ENCODE measurements at places on chromosomes 12 and 14.

DNA sequence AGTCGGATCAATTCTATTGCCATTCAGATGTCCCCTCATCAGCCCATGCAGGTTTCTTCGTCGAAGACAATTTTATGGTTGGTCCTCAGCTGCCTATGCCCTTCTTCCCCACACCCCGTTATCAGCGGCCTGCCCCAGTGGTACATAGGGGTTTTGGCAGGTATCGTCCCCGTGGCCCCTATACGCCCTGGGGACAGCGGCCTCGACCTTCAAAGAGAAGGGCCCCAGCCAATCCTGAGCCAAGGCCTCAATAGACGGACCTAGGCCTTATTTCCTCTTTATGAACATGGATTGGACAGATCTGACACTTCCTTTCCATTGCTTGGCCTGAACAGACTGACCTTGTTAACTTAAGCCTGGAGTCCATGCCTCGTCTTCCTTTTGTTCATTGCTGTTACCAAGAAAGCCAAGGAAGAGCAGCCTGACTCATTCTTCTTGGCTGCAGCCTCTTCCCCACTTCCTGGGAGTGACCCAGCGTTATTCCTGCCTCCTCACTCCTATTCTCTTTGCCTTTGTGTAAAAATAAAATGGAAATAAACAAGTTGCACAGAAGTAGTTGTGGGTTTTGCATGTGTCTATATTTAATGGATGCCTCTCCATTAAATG, 156.5 kb upstream of the AMIGO2 start:
- no peak for DNase-seq

- no peak for DNase-seq
These were observed 29.3 kb downstream of the PRKCH start for GRCh38 chr14:61350427-61351270.

DNA sequence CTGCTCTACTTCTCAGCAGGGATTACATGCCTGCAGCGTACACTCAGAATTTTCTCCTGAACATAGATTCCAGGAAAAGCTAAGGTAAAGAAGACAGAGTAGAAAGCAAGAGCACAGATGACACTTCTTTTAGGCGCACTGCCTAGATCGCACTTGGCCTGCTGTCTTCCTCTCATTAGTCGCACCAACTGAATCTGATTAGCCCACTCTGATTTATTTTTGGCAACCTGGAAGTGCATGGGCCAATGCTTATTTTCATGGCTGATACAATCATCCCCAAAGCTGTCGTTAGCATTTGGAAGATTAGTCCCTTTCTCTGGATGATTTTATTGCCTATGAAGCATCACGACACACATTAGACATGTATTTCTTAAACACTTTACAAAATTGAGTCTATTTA, 152.5 kb downstream of the PTPRO start:
- no peak for DNase-seq

DNA sequence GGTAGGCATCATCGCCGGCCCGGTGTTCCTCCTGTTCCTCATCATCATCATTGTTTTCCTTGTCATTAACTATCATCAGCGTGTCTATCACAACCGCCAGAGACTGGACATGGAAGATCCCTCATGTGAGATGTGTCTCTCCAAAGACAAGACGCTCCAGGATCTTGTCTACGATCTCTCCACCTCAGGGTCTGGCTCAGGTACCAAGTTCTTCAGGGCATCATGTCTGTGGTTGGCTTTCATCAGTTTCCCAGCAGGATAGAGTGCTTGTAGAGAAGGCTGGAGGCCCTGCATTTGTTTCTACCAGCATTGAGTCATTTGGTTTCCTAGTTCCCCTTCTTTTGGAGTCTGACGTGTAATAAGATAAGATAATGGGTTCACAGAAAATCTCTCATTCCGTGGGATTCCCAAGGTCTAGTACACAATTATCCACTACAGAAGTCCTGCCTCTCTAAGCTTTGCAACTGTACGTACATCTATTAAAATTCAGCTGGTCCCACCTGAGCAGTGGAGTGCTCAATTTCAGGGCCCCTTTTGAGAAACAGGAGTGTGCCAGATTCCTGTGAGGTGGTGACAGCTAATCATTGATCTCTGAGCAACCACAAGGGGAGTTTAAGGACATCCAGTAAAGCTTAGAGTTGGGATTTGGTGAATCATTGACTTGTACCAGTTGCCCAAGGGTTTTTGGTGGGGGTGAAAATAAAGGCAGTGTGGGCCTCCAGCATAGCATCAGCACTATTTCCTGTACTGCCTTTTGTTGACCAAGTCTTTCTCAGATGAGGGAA, 25.1 kb downstream of the ACVR1B start:
- DNase-seq: no peak

- no peak for DNase-seq
These were observed 433.8 kb downstream of the ADAMTS20 start for GRCh38 chr12:43118234-43118633.

- no peak for DNase-seq
These were observed 6.4 kb downstream of the MLXIP start for GRCh38 chr12:122084857-122085405.

DNA sequence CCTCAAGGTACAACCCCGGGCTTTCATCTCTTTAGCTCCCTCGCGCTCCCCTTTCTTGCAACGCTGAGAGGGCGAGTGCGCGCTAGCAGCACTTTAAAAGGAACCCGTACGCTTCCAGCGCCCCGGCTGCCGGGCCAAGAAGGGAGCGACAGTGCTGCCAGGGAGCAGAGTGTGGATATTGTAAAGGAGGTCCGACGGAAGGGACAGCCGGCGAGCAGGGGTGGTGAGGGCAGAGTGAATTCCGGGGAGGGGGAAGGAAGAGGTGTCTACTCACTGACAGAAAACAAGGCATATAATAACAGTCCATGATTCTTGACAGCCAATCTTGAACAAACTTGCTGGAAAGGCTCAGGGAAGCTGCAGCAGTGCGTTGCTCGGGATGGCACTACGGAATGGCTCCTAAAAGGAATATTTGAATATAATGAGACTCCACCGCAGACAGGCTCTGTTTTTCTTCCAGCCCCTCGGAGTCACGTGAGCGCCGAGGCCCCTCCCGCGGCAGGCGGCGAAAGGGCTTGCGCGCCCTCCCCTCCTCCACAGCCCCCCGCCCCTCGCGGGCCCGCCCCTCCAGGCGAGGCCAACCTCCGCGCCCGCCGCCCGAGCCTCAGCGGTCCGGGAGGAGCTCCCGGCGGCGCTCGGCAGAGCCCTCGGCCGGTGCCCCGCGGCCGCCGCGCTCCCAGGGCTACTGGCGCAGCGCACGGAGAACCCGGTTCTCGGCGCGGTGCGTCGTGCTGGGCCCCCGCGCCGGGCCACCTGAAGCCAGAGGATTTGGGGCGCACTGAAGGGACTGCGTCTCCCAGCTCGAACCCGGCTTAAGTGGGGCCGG, 3.4 kb downstream of the BMP4 start:
- DNase-seq: no peak

- DNase-seq: no peak
These were observed 47.2 kb downstream of the SPPL3 start for GRCh38 chr12:120856980-120857379.

GRCh38 chr12:76569685-76570604, 10.4 kb upstream of the OSBPL8 start:
- no peak for DNase-seq

DNA sequence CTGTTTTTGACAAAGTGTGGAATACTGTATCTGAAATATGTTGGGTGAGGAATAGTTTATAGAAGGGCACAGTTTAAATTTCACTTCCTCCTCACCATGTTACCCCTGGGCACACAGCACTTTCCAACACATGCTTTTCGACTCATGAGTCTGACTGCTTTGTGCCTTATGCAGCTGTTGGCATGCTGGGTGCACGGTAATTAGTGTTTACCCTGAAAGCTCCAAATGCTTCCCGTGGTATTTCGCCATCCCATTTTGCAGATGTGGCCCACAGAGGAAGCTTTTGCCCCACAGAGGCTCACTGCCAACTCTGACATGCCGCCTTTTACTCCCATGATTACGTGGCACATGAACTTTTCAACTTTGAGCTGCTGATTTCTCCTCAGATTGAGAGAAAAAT, 168.6 kb downstream of the PRKCH start:
- no peak for DNase-seq

- no peak for DNase-seq
These were observed 12.9 kb downstream of the BCL2L14 start for GRCh38 chr12:12083688-12084087.

DNA sequence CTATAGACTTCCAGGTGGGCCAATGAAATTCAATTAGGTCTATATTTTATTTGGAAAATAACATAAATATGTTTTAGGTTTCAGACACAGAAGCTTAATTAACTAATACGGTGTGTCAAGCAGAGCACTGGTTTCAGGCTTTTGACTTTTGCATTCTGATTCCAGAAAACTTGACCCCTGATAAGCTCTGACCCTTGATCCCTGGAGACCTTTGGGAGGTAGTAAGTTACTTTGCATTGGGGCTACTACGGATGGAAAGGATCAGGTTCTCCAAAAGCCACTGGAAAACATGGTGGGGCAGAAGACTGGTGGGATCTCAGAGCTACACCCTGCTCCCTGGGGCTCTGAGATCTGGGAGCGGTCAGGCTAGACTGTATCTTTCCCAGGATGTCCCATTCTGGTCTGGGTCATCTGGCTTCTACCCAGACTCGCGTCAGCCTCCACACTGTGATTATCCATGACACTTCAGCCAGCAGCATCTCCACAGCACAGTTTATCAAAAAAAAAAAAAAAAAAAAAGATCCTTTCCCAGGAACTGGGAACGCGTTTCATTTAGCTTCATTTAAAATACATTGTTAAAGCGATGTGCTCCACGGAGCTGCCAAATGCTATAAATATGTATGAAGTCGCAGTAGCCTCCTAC, 17.8 kb upstream of the EMP1 start:
- no peak for DNase-seq

All from stimulated activated CD4-positive, alpha-beta T cell treated with anti-CD3 and anti-CD28 coated beads, TNF-alpha, amount 100 ng/mL, for 1 hour (primary cell).